ENCODE measurements at places on chromosomes 2 and 18.

DNA sequence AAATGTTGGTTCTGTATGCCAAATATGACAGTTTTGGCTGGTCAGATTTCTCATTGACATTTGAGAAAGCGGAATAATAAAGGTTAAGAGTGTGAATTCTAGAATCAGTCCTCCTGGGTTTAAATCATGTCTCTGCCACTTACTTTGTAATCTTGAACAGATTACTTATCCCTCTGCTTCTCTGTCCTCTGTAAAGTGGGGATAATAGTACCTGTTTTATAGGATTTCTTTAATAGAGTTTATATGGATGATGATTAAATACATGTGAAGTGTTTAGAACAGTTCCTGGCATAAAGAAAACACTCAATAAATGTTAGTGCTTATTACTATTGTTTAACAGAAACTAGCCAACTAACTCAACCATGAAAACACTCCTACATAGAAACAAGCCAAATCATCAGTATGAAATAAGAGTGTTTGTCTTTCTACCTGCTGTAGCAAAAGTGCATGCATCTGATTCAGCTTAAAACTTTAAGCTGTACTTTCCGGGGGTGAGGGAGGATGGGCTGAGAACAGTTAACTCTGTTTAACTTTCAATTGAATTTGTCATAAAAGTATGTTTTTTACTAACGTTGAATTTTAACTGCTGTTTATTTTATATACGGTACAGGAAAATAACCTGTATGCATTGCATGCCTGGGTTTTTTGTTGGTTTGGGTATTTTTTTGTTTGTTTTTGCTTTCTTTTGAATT lies 6.8 kb downstream of the HTR2B start:
- no peak for DNase-seq

DNA sequence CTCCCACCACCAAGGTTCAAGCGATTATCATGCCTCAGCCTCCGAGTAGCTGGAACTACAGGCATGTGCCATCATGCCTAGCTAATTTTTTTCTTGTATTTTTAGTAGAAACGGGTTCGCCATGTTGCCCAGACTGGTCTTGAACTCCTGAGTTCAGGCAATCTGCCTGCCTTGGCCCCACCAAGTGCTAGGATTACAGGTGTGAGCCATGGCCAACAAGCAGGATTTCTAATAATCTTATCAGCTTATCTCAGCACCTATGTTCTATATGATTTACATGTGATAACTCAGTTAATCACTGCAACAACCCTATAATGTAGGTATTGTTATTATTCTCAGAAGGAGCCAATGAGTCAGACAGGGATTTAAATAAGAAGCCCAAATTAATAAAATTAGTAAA lies 80.3 kb downstream of the GORASP2 start:
- DNase-seq, result no peak

DNA sequence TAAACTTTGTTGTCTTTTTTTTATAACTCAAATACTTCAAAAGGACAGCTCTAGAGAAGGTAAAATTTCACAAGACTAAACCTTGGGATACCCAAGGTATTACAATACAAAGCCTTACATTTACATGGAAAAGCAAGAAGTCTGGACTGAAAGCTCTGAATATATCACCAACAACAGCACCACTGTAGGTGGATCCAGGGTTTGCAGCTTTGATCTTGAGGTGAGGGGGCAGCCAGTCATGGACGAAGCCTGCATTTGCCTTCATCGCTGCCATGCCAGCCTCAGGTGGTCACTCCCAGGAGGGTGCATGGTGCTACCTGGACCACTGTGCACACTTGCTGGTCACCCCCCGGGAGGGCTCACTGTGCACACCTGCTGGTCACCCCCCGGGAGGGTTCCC lies 36.6 kb downstream of the RBFA start:
- DNase-seq, result no peak

DNA sequence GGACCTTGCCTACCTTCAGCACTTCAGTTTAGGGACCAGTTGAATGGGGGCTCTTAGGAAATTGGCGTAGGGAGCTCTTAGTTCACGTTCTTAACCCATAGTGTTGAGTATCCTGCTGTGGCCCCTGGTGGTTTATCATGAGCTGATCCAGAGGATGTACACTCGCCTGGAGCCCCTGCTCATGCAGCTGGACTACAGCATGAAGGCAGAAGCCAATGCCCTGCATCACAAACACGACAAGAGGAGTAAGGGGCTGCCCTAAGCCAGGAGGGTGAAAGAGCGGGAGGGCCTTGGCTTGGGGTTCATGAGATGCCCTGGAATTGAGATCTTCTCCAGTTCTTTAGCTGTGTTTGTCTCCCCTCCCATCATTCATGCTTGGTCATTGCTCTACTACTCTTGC lies 2.9 kb downstream of the RETREG2 start:
- DNase-seq, result no peak

- DNase-seq, result no peak
These were observed 51.7 kb downstream of the TMEM163 start for GRCh38 chr2:134667081-134667480.

GRCh38 chr18:62531078-62531477 lies 8.3 kb downstream of the ZCCHC2 start:
- no peak for DNase-seq

DNA sequence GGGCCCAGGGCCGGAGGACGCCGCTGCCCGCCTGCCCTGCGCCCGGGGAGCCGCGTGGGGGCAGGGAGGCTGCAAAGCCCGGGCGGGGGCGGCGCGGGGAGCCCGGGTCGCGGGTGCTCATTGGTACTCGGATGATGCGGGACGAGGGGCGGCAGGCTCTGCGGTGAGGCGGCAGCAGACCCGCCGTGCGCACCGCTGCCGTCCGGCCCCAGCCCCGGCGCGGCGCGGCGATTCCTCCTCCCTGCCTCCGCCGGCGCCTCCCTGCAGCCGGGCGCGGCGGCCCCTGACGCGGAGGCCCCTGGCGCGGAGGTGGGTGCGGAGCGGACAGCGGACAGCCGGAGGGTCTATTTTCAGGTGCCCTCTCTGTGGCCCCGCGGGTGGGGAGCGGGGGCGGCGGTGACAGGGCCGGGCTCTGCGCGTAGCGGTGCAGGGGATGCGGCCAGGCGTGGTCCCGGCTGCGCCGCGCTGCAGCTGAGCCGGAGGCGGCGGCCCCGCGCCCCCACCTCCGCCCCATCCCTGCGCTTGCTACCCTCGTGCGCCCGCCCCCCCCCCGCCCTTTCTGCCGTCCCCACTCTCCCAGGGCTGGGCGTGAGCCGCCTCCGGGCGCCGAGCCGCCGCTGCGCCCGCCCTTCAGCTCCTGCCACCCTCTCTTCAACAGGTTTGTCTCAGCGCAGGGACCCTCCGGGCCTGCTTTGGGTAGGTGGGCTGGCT lies 640 bp downstream of the SPTBN1 start:
- DNase-seq, result peak; percentile 52

DNA sequence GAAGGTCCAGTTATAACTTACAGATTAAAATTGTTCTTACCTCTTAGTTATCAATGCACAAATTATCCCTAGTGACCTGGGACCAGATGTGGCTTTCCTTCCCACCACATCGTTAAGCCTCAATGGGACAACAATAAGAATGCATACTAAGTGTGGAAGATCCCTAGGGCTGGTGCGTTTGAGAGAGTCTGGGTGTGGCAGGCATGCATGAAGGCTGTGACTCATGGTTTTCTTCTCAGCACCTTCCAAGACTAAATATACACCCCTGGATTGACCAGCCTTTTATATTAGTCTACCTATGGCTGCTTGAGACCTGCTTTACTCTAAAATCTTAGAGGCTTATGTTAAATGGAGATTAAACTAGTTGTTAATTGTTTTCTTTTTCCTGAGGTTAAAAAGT lies 261.7 kb upstream of the SLC14A2 start:
- DNase-seq, result no peak

DNA sequence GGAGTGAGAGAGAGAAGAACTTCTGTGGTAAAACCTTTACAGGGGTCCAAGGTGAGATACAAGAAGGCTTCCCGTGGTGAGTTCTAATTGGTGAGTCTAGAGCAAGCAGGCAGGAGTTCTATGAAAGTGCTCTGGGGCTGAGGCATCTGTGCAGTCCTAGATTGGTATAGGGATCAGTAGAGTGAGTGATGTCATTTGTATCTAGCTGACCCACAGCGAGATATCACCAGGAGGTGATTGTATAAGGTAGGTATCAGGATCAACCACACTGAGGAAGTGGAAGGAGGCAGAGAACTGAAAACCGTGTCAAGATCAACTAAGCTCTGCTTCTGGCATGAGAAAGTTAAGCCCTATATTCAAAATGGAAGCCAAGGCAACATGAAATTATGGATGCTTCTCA lies 1648.9 kb upstream of the TMEFF2 start:
- DNase-seq, result no peak

DNA sequence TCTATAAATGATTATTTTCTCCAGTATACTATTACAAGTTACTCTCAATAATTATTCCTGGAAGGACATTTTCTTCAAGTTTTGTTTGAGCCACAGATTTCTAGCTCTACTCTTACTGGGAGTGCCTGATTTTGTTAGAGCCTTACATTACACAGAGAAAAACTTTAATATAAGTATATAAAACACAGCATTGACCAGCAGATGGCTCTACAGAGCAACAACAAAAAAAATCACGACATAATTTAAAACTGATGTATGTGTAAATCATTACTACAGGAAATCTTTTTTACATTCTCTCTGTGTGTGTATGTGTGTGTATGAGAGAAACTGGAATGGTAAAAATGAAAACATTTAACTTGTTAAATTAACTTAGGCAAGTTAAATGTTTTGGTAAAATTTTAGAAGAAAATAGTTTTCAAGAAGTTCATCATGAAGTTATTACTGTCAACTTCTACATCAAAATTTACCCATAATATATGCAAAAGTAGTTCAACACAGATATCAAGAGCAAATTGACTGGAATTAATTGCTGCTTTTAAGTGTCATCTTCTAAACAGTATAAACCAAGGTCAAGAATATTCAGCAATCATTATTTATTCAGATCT lies 103.3 kb downstream of the MDH1 start:
- no peak for DNase-seq

- DNase-seq, result no peak
These were observed 577.4 kb downstream of the ZEB2 start for GRCh38 chr2:143942486-143942885.

DNA sequence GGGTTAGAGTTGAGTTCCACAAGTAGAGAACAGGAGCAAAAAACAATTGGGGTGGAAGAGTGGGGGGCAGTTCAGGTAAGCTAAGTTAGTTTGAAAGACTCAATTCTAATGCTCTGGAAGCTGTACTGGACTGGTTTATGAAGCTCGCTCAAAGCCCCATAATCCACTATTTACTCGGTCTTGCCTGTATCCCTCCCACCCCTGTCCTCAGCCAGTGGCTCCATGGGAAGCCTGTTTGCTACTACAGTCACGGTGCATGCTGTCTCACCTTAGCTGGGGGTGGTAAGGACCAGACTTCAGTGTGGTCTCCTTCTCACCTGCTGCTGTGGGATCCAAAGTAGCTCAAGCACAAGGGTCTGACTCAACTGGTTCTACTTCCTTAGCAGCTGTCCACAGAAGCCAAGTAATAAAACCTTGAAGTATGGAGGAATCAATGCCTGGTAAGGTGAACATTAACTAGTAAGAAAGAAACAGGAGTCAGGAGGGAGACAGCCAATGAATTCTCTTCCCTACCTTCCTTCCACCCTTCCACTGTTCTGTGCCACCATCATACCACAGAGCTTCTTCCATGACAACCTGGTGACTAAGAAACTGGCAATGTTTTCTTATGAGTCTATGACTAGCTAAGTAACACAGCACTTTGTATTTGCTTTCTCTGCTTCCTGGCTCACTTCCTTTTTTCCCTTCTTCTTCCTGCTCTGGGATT lies 230.8 kb downstream of the SRBD1 start:
- peak; percentile 32 for DNase-seq

GRCh38 chr2:227822416-227823003 lies 8.9 kb downstream of the CCL20 start:
- DNase-seq, result no peak

- DNase-seq, result no peak
These were observed 7.9 kb downstream of the MTERF4 start for GRCh38 chr2:241094172-241094571.
